Skeletal muscle cell (primary cell): ENCODE measurements at places on chromosomes 2 and 18.

- no peak for DNase-seq
Measured at GRCh38 chr18:38497266-38497665, 931.7 kb upstream of the CELF4 start.

DNA sequence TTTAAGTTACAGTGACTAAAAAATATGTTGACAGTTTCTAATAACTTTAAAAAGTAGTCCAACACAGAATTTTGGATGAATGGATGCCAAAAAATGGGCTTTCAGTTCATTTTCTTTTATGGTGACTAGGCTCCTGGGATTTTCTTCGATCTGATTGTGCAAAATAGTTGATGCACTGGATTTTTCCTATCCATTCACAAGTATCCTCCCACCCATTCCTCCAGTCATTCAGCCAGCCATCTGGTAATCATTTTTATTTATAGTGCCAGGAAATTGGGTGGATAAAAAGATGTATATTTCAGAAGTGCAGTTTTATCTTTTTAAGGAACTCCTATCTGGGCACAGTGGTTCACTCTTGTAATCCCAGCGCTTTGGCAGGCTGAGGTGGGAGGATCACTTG lies 175.1 kb downstream of the PTPRM start:
- DNase-seq: no peak

DNA sequence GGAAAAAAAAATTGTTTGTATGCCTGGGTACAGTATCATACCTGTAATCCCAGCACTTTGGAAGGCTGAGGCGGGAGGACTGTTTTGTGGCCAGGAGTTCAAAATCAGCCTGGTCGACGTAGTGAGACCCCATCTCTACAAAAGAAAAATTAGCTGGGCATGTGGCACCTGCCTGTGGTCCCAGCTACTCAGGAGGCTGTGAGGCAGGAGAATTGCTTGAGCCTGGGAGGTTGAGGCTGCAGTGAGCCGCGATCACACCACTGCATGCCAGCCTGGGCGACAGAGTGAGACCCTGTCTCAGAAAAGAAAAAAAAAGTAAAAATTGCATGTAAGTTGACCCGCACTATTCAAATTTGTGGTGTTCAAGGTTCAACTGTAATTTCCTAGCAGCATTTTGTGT lies 32.9 kb downstream of the YIPF4 start:
- DNase-seq: no peak

- DNase-seq: no peak
Measured at GRCh38 chr2:233061591-233062450, 1.7 kb downstream of the INPP5D start.

DNA sequence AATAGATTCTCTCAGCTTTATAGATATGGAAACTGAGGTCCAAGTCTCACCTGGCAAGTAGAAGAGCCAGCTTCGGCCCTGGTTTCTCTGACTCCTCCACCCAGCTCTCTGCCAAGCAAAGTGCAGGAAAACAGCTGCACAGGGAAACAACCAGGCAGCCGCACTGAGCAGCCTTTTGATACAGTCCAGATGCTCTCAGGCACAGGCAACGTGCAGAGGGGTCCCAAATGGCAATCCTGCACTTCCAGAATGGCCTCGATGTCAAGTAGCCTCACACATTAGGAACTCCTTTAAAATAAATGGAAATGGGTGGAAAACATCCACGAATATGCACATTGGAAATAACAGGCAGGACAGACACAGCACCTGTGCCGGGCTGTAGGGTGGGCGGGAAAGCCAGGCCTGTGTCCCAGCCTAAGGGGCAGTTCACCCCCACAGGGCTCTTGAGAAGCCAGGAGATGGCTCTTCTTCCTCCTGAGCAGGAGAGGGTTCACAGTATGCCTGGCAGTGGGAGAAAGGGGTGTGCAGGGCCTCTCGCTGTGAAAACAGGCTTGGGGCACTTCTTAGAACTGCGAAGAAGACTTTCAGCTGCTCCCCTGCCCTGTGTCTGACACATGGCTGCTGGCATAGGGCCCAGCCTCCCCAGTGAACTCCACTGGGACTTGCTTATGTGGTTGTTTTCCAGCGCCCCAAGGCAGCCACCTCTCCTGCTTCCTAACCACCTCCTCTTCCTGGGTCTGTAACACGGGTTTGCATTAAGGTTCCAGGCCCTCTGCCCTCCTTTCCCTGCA lies 63.9 kb upstream of the TUBA3E start:
- no peak for DNase-seq

DNA sequence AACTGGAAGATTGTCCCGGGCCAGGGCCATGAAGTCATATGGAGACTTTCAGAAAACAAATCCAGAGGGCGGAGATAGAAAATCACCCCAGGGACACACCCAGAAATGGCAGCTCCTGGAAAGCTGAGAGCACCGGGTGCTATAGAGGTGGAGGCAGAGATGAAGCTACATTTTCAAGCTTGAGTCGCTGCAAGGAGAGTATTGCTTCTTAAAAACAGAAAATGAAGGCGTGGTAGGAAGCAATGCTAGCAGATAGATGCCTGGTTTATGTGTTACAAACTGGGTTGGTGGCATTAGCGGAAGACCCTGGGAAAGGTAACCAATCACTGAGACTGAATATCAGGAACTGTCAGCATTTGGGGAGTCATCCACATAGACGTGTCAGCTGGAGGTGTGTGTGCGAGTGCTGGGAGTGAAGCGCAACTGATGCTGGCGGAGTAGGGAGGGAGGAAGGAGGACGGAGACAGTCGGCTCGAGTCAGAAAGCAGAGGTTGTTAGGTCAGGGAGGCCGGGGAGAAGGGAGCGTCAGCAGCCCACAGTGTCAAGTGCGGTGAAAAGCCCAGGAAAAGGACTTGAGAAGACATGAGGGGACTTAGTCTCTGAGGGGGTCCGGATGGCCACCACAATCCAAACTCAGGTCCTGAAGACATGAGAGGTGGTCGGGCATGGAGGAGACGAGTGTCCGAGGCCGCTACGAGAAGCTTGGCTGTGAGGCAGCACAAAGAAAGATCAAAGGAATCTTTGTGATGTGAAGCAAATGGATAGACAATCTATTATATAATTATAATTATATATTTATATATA lies 45.4 kb downstream of the C18orf63 start:
- no peak for DNase-seq

DNA sequence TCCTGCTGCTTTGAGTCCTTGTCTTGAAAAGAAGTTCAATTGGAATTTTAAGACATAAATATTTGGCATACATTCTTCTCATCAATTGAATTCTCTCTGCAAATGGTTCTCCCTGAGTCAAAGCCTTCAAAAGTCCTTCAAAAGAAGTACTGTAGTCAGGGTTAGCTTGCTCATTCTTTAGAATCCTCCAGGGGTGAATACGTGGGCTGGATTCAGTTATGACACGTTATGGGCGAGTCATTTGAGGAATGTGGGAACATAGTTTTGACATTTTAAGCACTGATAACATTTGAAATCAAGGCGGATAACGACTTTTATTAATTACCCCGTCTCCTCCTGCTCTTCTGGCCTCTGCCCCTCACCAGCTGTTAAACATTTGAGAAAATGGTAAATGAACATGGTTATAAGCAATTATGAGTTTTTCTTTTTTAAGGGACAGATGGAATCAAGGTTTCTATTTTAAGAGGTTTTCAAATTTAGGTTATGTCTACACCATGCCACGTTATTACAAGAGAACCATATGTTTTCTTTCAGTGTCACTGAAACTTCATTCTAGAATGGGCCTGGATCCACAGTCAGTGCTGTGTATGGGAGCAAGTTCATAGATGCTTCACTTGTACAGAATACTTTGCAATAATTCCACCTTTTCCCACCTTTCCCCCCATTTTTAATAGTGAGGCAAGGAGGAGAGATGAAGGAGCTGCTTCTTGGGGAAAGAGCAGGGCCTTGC lies 273.1 kb downstream of the TSN start:
- DNase-seq: peak; percentile 30

- DNase-seq: no peak
Measured at GRCh38 chr18:63741769-63742168, 33.4 kb upstream of the SERPINB7 start.

DNA sequence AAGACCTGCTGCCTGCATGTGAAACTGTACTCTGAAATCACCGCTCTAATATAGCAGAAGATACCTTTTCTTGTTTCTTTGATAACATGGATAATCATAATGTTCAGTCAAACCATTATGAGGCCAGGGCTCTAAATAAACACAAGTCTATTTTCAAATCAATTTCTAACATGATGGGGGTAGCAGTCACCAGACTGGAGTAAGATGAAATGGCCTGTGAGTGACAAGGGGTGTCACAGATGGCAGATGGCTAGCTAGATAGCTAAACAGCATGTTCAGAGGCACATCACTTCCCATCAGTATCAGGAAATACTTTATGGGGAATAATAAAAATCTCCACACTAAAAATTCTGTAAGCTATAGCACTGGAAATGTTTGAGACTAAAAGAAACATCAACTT lies 14.0 kb downstream of the MBD2 start:
- no peak for DNase-seq

DNA sequence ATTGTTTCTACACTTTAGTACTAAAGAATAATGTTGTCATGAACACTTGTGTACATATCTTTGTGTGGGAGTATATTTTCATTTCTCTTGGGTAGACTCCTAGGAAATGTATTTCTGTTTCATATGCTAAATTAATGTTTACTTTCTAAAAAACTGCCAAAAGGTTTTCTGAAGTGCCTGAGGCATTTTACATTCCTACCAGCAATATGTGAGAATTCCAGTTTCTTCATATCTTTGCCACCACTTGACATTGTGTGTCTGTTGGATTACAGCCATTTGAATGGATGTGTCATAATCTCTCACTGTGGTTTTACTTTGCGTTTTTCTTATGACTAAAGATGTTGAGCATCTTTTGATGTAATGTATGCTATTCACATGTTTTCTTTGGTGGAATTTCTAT lies 428.2 kb upstream of the KCNH7 start:
- peak; percentile 87 for DNase-seq

GRCh38 chr2:191349990-191350389 lies 104.8 kb downstream of the MYO1B start:
- DNase-seq: no peak

GRCh38 chr2:33033606-33034081 lies 86.9 kb downstream of the LTBP1 start:
- no peak for DNase-seq

- DNase-seq: no peak
Measured at GRCh38 chr2:178265851-178266250, 71.5 kb downstream of the OSBPL6 start.

DNA sequence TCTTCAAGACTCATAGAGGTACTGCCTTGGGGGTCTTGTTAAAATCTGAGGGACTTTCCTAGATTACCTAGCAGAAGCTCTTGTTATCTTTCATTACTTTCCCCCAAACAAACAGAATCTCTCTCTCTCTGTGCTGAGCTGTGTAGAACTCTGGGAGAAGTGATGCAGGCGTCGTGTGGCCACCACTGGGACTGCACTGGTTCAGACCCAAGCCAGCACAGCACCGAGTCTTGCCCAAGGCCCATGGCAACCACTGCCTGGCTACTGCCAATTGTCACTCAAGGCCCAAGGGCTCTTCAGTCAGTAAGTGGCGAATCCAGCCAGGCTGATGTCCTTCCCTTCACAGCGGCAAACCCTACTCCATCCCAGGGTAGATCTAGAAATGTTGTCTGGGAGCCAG lies 28.6 kb downstream of the PPP1R1C start:
- DNase-seq: no peak

- DNase-seq: no peak
Measured at GRCh38 chr18:14916181-14916580, 168.2 kb downstream of the ANKRD30B start.

DNA sequence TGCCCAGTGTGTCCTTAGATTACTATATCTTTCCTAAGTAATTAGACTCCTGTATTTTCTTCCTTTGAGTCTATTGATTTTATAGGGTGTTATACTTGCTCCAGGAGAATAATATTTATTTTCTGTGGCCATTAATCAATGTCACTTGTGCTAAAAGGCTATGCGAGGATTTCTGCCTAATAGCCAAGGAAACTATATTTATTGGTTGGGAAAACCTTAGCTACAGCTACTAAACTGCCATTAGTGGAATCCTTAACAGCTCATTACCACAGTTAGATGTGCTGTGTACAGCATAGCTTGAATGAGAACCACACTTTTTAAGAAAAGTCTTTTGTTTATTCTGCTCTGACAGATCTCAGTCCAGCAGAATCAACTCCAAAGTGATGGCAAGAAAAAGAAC lies 537.3 kb downstream of the ERBB4 start:
- no peak for DNase-seq

DNA sequence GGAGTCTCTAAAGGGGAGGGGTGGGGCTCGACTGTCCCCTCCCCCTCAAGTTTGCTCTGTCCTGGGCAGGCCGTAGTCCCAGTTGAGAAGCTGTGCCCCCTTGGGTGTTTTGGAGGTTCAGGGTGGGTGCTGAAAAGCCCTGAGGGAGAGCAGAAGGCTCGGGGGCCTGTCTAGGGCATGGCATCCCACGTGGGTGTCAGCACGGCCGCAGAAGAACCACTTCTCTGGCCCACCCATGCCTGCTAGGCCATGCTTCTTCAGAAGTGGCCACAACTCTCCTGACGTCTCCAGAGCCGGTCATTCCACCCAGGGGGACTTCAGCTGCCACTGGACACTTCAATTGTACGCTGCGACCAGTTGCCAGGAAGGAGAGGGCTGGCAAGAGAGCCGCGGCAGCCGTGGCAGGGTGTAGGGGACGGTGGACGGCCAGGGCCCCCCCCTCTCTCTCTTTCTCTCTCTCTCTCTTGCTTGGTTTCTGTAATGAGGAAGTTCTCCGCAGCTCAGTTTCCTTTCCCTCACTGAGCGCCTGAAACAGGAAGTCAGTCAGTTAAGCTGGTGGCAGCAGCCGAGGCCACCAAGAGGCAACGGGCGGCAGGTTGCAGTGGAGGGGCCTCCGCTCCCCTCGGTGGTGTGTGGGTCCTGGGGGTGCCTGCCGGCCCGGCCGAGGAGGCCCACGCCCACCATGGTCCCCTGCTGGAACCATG lies at the start of gene INPP5D:
TSS of gene INPP5D (plus strand) at position 546 of the 704 bp plus-strand sequence. CDS start at position 683, 137 bp downstream.
- no peak for DNase-seq

DNA sequence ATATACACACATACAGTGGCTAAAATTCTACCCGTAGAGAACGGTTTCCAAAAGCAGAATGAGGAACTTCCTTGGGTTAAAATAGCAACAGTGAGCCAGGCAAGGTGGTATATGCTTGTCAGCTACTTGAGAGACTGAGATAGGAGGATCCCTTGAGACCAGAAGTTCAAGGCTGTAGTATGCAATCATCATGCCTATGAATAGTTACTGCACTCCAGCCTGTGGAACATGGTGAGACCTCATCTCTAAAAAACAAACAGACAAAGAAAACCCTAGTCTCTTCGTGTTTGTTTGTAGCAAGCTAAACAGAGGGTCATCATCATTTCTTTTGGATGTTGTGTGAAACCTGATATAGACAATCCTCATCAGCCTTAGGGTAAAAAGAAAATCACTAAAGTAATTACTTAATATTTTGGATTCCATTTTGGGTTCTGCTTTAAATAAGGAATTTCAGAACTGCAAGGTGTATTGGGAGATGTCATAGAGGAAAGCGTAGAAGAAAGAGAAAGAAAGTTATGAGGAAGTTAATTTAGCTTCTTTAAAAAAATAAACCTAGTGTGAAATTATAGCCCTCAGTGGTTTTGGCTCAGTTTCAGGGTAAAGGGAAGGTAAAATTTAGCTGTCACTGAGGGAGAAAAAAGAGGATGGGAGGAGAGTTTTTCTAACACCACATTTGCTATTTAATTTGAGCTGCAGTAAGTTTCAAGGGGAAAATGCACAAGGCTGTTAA lies 46.5 kb downstream of the PLEK start:
- no peak for DNase-seq

- DNase-seq: no peak
Measured at GRCh38 chr2:167592441-167592840, 655.0 kb downstream of the STK39 start.
